ENCODE measurements at places on chromosomes 13 and 19.
A peak's percentile ranks its signal among the peaks of the same experiment; 100 is the strongest.

GRCh38 chr13:28877408-28877807 is 57.3 kb downstream of the MTUS2 start:
- no peak for DNase-seq

DNA sequence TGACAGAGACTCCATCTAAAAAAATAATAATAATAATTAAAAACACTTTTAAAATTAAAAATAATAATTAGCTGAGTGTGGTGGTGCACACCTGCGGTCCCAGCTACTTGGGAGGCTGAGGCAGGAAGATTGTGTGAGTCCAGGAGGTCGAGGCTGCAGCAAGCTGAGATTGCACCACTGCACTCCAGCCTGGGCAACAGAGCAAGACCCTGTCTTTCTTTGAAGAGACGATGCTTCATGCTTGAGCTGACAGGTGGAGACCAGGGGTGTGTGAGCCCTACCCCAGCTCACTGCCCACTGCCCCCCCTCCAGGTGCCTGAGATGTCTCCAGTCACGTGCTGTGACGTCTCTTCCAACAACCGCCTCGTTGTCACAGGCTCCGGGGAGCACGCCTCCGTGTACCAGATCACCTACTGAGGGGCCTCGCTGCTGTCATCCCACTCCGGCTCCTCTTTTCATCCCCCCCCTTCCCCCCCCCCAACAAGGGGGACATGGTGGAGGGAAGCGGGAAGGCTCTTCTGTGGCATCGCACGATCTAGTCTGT is 17.3 kb downstream of the TLE6 start:
- no peak for DNase-seq

DNA sequence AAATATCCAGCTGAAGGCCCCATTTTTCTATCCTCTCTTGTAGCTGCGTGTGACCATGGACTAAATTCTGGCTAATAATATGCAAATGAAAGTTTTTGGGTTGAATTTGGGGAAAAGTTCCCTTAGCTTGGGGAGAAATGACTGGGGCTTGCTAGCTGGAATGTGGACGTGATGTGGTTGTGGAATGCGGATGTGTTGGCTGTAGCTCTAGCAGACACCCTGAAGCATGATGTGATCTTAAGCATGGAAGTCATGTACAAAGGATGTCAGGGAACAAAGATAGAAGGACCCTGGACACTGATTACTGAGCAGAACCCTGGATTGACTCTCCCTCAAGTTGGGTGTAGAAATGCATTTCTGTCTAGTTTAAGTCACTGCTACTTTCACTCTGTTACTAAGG is 25.4 kb upstream of the SCEL start:
- DNase-seq: no peak

DNA sequence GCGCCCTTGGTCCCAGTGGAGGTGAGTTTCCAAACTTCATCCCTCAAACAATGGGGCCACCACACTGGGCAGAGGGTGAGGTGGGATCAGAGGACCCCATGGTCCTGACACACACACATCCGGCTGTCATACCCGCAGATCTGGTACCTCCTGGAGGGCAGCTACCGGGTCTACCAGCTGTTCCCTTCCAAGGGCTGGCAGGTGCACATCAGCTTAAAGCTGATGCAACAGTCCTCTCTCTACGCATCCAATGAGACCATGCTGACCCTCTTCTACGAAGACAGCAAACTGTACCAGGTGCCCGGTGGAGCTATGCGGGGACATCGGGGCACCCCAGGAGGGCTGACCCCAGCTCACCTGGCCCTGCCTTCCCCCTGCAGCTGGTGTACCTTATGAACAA is 14.0 kb upstream of the PSMD8 start:
- DNase-seq: peak; percentile 31

- peak; percentile 89 for DNase-seq
Measured at GRCh38 chr13:113275387-113275786, 21.7 kb upstream of the LAMP1 start.

DNA sequence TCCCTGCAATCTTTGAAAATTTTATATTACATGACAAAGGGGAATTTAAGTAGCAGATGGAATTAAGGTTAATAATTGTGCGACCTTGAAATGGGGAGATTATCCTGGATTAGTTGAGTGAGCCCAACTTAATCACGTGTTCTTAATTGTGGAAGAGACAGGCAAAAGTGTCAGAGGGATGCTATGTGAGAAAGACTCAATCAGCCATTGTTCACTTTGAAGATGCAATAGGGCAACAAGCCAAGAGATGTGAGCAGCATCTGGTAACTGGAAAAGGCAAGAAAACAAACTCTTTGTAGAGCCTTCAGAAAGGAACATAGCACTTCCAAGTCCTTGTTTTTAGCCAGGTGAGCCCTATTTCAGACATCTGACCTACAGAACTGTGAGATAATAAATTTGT is 247.7 kb downstream of the SLITRK1 start:
- no peak for DNase-seq

DNA sequence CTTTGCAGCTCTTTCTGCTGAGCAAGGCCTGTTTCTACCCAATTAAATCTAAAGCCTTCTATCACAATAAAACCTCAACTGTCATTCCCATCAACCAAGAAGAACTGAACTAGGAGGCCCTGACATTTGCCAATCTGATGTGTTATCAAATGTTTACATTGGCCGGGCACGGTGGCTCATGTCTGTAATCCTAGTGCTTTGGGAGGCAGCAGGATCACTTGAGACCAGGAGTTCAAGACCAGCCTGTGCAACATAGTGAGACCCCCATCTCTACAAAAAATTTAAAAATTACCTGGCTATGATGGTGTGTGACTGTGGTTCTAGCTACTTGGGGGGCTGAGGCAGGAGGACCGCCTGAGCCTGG is 2.8 kb upstream of the FBXO17 start:
- DNase-seq: no peak

GRCh38 chr13:30871588-30872275 is 34.3 kb upstream of the MEDAG start:
- DNase-seq: no peak

DNA sequence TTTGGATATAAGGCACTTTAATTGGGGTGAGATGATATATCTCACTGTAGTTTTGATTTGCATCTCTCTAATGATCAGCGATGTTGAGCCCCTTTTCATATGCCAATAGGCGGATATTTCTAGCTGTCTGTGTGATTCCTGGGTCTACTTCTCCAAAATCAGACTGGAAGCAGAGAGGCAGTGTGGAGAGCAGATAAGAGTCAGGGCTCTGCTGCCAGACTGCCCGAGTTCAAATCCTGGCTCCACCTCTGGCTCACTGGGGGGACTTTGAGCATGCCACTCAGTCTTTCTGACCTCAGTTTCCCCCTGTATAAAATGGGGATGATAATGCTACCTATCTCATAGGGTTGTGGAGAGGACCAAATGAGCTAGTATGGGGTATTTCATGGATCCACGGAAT is 24.0 kb upstream of the ACP7 start:
- no peak for DNase-seq

- no peak for DNase-seq
Measured at GRCh38 chr19:840519-841206, at the start of gene PRTN3. Gene PRTN3, plus strand, starts transcription at chr19:840999. Its CDS starts 10 bp downstream, at chr19:841009.

DNA sequence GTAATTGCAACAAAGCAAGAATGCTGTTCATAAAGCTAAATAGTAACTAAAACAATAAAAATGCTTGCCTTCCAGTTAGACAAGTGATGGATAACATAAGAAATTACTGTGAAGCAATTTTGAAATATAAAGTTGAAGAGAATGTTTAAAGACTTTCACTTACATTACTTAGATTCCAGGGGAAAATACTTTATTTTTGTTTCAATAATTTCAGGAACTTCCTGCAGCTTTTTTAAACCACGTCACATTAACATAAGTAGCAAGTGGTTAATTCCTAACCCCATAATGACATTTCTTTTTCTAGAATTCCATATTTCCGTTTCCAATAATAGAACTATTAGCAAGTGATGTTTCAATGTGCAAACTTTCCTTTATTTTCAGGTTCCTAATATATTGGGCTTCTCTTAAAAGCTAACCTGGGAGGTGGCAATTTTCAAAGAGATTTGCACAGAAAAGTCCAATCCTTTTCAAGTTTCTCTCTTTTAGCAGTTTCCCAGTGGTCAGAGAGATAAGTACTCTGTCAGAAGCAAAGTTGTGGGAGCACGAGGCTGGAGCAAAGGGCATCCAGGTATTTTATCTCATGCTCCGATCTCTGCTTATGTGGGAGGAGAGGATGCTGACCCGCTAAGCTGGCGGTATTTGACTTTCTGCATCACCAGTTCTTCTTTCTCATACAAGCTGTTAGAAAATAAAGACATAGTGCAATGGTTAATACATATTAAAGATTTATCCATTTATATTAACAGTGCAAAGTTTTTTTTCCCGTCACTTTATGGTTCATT is 1025.3 kb downstream of the EFNB2 start:
- DNase-seq: no peak

DNA sequence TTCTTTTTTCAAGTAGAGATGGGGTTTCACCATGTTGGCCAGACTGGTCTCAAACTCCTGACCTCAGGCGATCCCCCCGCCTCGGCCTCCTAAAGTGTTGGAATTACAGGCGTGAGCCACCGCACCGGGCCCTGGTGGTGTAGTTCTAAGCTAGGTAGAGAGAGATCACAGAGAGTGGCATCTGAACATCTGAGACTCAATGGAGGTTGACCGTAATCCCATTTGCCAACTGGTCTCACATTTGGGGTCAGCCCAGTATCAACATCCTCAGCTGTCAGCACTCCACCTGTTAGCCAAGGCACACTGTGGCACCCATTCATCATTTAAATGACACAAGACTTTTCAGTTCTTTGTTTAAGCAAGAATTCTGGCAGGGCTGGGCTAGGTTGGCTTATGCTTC is 8.1 kb downstream of the SELENOW start:
- DNase-seq: peak; percentile 61

DNA sequence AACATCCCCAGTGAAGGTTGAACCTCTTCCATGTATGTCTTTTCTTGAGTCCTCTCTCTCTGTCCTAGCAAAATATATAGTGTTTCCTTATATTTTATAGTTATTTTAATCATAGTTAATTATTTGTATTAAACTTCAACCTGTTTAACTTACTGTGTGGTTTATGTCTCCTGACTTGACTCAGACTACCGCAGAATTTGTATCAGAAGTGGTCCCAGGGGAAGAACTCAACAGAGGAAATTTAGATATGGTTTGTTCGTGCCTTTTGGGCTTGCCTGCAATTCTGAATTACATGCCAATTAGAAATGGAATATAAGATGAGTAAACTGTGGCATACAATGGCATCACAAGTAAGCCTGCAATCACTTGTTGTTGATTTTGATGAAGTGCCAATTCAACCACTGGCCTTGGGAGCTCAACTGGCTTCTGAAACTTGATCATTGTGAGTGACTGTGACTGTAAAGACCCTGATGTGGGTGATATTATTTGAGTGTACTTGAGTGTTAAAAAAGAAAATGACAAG is 1459.5 kb upstream of the PCDH20 start:
- DNase-seq: no peak

GRCh38 chr13:34391076-34391475 is 551.0 kb upstream of the NBEA start:
- DNase-seq: no peak

- no peak for DNase-seq
Measured at GRCh38 chr13:60617991-60618733, 221.1 kb downstream of the TDRD3 start.

DNA sequence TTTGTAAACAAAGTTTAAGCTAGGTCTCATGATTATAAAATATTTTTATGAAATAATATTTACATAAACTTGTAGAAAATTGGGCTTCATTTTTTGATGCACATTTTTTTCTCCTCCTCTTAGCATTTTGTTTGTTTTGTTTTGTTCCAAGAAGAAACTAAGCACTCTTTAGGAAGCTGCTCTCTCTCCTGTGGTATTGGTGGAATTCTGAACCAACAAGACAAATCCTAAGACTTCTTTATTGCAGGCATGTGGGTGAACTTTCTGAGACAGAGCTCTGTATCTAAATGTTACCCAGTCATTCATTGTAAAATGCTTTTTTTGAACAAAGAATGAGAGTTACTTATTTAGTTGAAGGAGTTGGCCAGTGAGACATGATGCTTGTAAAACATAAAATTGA is 39.3 kb downstream of the LMO7 start:
- no peak for DNase-seq

DNA sequence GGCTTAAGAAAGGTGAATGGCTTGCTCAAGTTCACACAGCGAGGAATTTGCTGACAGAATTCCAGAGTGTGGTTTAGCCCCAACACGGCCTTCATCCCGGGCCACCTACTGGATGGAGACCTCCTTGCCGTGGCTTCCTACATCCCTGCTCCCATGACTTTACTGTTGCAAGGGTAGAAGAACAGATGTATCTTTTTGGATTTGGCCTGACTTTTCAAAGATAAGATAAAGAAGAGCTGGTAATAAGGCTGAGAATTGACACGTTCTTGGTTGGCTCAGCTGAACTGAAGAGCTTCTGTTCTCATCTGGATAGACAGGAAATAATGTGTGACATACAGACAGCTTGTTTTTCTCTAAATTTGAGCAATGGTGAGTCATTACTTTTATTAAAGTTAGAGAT is 113.1 kb downstream of the KLF5 start:
- no peak for DNase-seq

GRCh38 chr13:50126993-50127725 is 111.9 kb downstream of the KCNRG start:
- DNase-seq: no peak

GRCh38 chr13:35356572-35356971 is 119.9 kb downstream of the MAB21L1 start:
- DNase-seq: no peak

- DNase-seq: peak; percentile 68
Measured at GRCh38 chr13:98026457-98026857, 73.0 kb downstream of the IPO5 start.

DNA sequence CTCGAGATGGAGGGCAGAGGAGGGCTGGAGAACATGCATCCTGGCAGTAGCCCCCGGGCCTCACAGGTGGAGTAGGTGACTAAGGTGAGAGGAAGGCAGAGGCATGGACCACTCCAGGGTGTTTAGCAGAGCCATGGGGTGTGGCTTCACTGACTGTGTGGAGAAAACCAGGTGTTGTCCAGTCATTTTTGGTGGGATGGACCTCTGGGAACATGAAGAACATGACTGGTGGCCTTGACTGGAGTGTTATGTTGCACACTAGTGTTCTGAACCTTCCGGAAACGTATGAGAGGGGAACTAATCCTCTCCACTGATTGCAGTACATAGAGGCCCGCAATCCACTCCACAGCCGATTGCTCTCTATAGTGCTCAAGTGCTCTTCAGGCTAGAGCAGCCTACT is 16.9 kb downstream of the MED26 start:
- DNase-seq: no peak

DNA sequence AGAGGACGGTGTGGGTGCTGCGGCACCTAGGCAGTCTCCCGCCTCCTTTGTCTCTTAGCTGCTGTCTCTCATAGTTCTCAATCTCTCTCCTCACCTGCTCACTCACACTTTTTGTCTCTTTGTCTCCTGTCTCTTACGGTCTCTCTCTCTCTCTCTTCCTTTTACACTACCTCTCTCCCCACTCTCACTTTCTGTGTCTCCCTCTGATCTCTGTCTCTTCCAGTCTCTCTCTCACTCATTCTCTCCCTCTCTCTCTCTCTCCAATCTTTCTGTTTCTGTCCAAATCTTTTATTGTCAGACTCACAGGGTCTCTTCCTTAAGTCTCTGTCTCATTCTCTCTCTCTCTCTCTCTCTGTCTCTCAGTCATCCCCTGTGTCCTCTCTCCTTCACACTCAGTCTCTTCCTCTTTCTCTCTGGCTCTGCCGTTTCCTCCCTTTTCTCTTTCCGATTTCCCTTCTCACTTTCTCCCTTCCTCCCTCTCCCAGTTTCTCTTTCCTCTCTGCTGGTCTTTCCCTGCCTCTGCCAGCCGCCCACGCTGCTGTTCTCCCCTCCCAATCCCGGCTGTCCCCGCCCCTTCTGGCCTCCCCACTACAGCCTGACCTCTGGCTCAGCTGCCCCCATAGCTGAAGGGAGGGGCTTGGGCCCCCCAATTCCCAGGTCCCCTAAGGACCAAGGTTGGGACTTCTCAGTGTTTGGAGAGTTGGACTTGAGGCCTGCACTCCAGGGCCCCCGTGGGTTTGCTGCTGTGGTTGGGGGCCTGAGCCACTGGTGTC is at the start of gene PLEKHA4:
Gene PLEKHA4 (minus strand): TSS at position 504 of the 773 bp plus-strand sequence. CDS start 997 bp downstream, outside the sequence.
- peak; percentile 45 for DNase-seq

All from WERI-Rb-1 (cell line).